ENCODE measurements at places on chromosomes 1 and 21. TPM values are rescaled to one million over a fixed set of nuclear protein-coding genes. Genes with fewer than 3 reads are reported as not detected.

NRAS gene
- total RNA-seq, result 22.3 TPM

IL22RA1 gene
- total RNA-seq, result not detected

FALEC gene
- total RNA-seq, result 0.64 TPM

KCNE1 gene
- 0.22 TPM for total RNA-seq

COL9A2 gene
- 2.1 TPM for total RNA-seq

FMO2 gene
- total RNA-seq, result not detected

MAP10 gene
- total RNA-seq, result 3.1 TPM

NAV1 gene
- total RNA-seq, result 4.7 TPM

FMO3 gene
- total RNA-seq, result not detected

TMEM61 gene
- total RNA-seq, result not detected

APP gene
- total RNA-seq, result 57.9 TPM

EDARADD gene
- 7.9 TPM for total RNA-seq

GBP7 gene
- 0.17 TPM for total RNA-seq

Data from CD4-positive, alpha-beta memory T cell (primary cell).